Fibroblast of the aortic adventitia (primary cell): ENCODE measurements at places on chromosomes 5 and 9.
A peak's percentile ranks its signal among the peaks of the same experiment; 100 is the strongest.

DNA sequence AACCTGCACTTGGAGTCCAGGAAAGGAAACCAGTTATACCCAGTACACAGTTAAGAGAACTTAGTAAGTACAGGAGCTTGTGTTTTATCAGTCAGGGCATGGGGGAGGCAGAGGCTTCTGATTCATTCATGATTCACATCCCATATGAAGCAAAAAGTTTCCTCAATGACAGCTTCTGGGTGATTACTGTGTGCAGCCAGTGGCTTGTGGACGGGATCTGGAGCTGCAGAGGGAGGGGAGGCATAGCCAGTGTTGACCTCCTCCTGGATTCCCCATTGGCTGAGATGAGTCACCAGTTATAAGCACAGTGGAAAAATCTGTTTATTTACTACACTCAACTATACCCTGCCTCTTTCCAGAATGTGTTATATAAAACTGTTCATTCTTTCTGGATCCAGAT, 17.7 kb downstream of the IL31RA start:
- peak; percentile 95 for DNase-seq

- no peak for DNase-seq
Observed at GRCh38 chr5:154542581-154542980, 64.6 kb upstream of the HAND1 start.

- no peak for DNase-seq
Observed at GRCh38 chr5:149358294-149358651, 427 bp downstream of the PCYOX1L start.

DNA sequence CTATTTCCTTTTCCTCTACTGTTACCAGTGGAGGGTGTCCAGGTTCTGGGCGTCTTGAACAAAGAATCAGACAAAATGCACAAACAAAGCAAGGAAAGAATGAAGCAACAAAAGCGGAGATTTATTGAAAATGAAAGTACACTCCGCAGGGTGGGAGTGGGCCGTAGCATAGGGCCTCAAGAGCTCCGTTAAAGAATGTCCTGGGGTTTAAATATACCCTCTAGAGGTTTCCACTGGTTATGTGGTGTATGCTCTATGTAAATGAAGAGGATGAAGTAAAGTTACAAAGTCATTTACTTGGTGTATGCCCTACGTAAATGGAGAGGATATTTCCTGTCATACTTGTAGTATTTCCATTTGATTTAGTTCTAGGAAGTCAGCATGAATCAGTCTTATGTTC, 113.5 kb upstream of the MRPS30 start:
- no peak for DNase-seq

DNA sequence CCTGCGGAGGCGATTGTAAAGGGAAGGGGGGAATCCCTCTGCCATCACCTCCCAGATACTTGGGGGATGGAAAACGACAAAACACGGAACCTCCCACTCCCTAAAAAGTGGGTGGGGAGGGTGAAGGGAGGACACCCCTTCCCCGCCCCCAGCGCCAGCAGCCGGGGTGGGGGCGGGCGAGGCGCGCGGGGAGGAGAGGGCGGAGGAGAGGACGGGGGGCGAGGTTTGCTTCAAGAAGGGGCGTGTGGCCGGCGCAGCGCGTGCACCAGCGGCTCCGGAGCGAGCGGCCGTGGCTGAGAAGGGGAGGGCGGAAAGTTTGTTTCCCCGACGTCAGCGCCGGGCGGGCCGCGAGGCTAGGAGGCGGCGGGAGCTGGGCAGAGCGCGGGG, at the start of gene PRRX2:
Gene PRRX2, plus strand, starts transcription at position 259 of the 387 bp plus-strand sequence. CDS start 221 bp downstream, outside the sequence.
- DNase-seq = peak; percentile 58

- DNase-seq = no peak
Observed at GRCh38 chr9:136667214-136667939, 4.7 kb downstream of the EGFL7 start.

- DNase-seq = no peak
Observed at GRCh38 chr5:43363445-43364152, 48.6 kb downstream of the CCL28 start.

DNA sequence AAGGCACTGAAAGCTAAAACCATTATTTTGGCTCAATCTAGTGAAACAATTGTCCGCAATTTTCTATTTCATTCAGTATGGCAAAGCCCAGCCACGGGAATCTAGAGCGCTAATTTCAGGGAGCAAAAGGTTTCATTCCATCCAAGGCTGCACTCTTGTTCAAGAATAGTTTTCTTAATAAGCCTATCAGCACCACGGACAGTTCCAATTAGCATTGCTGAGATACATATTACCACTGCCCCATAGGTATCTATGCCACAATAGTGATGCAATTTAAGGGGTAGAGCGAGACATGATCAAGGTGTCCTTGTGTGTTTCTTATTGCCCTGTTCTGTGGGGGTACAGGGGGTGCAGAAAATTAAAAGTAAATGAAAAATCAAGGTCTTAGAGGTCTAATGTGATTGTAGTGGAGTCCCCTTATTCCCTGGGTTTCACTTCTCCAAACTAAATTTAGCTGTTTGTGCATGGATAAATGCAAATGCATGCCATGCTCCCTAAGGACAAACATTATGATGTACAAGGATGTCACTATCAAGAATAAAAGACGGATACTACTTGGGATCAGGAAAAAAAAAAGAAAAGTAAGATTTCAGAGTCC, 45.5 kb downstream of the SPOCK1 start:
- DNase-seq = peak; percentile 77

DNA sequence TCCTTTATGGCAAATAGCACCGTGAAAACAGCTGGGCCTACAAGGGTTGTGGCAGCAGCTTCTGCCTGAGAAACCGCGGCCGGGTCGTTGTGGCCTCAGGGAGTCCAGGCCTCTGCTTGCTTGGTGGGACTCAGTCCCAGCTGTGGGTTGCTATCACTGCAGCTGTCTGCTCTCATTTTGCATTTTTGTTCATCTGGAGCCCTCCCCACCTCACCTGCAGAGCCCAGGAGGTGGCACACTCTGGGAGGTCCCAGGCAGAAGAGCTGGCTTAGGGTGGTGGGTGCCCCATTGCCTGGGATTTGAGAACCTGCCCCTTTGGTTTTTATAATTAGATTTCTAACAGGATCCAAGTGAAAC, 138.4 kb downstream of the GADD45G start:
- no peak for DNase-seq

GRCh38 chr5:117411701-117412100, 837.1 kb upstream of the SEMA6A start:
- DNase-seq = peak; percentile 11

DNA sequence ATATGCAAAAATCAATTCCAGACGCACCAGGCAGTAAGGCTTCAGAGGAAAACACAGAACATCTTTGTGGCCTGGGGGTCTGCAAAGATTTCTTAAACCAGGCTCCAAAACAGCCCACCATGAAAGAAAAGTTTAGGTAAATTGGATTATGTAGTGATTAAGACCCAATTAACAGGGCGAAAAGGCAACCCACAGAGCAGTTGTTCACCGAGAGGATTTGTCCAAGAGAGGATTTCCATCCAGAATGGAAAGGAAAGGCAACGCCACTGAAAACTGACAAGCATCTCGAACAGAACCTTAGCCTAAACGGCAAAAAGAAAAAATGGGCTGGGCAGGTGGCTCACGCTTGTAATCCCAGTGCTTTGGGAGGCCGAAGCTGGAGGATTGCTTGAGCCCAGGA, 37.4 kb downstream of the GLT6D1 start:
- DNase-seq = no peak

- peak; percentile 26 for DNase-seq
Observed at GRCh38 chr9:37350486-37351190, 71.9 kb upstream of the GRHPR start.
